ENCODE measurements at places on chromosomes 13 and 19. TPM values are rescaled to one million over a fixed set of nuclear protein-coding genes. Genes with fewer than 3 reads are reported as not detected.

The CARD8 gene
- 11.9 TPM for total RNA-seq

The SPACA4 gene
- not detected for total RNA-seq

GRCh38 chr13:75432045-75432444, 49.9 kb downstream of the TBC1D4 start:
- peak; percentile 89 for DNase-seq

DNA sequence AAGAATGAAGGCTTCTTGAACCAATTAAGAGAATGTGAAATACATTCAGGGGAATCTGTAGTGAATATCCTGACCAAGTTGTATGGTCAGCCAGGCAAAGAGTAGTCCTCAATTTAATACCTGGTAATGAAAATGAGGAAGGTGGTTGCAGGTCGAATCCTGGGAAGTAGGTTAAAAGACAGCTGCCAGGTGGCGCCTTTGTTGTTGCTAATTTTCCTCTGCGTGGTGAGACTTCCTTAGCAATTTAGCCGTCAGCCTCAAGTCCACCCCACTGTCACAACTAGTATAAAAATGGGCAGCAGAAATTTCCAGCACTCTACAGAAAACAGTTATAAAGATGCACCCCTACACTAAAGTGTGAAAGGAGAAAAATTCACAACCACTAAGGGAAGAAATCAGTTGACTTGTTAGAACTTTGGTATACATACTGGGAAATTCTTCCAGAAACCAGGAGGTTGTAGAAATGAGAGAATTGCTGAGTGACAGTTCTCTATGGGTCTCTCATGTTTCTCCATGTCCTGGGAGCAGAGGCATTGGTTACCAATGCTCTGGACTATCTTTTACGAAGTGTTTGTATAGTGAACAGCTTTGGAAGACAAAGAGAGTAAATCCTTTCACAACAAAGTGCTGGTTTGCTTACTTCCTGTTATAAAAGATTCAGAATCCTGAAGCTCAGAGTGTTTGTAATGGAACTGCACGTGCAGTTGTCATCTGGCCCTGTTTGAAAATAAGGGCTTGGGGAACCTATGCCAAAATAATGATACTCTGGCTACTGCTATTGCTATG, 235.9 kb downstream of the NHLRC3 start:
- DNase-seq, result peak; percentile 11

The RFPL4AL1 gene
- not detected for total RNA-seq

DNA sequence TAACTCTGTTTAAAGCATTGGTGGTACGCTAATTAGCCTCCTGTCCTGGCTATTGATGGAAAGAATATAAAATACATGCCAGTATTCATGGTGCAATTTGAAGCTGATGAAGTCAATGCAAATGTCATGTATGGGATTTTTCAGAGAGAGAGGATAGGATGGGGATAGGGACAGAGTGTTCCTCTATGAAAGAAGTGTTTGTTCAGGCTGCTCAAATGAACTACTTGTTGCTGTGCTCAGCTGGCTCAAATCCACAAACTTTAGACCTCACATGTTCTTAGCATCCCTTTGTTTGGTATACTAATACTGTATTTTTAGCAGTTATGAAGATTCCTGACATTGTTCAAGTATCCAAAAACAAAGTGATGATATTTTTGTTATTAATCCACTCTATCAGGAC, 116.5 kb downstream of the SLITRK1 start:
- DNase-seq, result no peak

The PRR36 gene
- total RNA-seq, result not detected

DNA sequence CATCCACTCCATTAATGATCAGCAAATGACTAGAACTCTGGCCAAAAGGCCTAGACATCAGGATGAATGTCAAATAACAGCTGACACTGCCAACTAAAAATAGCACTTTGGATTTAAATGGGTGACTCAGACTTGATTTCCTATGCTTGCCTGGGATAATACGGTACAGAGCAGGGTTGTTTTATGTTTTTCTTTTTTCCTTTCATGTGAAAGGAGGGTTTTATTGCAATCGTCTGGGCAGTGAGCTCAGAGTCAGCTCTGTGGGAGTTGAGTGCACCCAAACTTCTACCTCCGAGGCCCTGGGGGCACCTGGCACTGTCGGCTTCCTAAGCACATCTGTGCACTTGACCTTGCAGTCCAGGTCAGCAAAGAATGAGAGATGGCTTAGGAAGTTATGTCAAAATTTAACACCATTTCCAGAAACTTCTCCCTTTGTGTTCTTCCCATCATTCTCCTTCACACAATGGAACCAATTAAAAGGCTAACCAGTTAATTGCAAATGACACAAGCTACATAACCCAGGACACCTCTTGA, 134.1 kb downstream of the LACC1 start:
- DNase-seq, result peak; percentile 72

- DNase-seq, result no peak
These were observed 2.7 kb downstream of the MKNK2 start for GRCh38 chr19:2048104-2048958.

DNA sequence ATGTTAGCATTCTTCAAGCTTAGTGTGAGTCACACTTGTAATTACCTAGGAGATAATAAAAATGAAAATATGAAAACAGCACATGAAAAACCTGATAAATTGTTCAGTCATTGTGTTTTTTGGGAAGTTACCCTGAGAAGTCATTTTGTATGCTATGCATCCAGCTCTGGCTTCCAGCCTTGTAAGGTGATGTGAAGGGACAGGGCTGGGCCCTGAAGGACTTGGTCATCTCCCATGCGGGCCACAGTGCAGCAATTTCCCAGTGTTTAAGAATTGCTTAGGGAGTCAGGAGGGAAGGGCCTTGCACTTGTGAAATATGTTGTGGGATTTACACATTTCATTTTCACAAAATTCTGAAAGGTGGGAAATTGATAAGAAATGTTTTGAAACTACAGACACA, 41.3 kb downstream of the ARHGEF7 start:
- peak; percentile 59 for DNase-seq

DNA sequence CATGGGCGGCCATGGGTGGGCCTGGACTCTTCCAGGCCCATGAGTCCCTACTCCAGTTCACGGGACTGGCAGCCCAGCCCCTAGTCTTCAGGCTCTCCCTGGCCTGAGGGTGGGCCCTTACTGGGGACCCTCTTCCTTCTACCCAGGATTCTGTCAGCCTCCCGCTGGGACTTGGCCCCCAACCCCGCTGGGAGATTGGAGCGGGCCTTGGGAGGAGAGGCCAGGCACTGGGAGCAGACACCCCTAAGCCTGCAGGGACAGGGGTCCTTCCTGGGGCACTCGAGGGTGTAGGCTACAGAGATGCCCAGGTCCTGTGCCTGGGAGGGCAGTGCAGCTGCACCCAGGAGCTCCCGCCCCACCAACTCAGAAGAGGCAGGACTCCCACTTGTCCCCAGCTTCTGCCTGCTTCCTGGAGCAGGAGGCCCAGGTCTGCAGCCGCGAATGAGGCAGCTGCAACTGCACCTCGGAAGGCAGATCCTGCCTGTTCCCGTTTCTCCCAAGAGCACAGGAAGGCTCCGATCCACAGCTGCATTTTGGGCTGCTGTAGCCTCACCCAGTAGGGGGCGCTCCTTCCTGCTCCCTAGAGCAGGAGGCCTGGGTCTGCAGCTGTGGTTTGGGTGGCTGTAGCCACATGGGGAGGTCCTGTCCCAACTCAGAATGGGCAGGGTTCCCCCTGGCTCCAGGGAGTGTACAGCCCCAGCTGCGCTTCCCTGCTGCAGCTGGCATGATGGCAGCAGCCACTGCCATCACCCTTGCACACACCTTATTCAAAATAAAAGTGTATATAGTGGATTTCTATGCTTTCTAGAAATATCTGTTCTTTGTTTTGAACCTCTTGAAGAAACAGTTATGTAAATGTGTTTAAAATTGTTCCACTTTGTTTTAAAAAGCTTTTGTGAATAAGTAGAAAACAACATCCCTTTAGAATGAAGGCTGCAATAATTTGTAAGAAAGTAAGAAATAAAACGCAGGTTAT, 46.8 kb downstream of the TEX26 start:
- no peak for DNase-seq

DNA sequence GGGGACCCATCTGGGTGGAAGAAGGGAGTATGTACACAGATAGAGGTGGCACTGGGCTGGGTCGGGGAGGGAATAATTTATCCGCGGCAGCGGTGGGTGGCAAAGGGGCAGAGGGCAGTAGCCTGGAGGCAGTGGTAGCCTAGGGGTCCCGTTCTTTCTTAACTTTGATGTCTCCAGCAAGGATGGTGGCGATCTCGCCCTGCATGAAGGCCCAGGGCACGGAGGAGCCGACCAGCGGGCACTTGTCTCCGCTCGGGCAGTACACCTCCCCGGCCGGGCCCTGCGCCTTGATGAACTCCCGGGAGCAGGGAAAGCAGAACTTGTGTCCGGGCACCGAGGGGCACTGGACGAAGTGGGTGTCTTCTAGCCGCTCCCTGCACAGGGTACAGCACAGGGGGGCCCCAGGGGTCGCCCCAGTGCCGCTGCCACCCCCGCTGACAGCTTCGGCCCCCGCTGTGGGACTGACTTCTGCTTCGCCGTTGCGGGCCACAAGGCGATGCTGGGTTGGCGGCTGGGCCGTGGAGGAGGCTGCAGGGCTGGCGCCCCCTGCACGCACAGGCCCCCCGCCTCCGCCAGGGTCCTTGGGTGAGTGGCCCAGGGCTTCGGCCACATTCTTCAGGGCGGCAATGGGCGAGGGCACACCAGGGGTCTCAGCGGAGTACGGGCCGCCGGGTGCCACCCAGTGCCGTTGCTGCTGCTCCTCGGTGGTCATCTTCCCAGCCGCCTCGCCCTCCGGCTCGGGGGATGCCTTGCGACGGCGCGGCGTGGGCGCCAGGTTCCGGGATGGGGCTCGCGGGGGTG, 1.9 kb downstream of the IRF2BP1 start:
- DNase-seq, result no peak

The SHC2 gene
- total RNA-seq, result 0.43 TPM

DNA sequence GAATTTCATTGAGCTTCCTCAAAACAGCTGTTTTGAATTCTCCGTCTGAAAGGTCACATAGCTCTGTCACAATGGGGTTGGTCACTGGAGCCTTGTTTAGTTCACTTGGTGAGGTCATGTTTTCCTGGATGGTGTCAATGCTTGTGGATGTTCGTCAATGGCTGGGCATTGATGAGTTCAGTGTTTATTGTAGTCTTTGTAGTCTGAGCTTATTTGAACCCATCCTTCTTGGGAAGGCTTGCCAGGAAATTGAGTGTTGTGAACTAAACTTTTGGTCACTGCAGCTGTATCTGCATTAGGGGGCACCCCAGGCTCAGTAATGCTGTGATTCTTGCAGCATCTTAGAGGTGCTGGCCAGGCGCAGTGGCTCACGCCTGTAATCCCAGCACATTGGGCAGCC, 22.0 kb downstream of the BLOC1S3 start:
- peak; percentile 61 for DNase-seq

- peak; percentile 93 for DNase-seq
These were observed 13.2 kb downstream of the LNX2 start for GRCh38 chr13:27607125-27607524.

DNA sequence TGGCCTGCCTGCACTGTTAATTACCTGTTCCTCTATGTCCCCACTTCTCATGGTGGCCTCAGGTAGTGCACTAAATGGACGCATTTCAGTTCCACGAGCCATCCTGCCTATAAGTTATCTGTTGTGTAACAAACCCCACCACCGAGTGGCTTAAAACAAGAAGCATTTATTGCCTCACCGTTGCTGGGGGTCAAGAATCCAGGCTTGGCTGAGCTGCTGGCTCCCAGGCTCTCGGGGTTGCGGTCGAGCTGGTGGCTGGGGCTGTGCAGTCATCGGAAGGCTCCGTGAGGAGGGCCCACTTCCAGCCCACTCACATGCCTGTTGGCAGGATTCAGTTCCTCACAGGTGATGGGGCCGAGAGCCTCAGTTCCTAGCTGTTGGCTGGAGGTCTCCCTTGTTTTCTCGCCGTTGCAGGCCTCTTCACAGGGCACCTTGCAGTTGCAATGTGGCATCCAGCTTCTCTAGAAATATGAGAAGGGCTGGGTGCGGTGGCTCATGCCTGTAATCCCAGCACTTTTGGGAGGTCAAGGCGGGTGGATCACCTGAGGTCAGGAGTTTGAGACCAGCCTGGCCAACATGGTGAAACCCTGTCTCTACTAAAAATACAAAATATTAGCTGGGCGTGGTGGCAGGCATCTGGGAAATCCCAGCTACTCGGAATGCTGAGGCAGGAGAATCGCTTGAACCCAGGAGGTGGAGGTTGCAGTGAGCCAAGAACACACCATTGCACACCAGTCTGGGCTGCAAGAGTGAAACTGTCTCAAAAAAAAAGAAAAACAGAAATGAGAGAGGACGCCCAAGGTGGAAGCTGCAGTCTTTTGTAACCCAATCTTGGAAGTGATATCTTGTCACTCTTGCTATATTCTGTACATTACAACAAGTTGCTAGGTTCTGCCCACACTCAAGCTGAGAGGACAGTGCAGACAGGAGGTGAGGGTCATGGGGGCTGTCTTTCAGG, 6.5 kb upstream of the PTOV1 start:
- DNase-seq, result no peak

DNA sequence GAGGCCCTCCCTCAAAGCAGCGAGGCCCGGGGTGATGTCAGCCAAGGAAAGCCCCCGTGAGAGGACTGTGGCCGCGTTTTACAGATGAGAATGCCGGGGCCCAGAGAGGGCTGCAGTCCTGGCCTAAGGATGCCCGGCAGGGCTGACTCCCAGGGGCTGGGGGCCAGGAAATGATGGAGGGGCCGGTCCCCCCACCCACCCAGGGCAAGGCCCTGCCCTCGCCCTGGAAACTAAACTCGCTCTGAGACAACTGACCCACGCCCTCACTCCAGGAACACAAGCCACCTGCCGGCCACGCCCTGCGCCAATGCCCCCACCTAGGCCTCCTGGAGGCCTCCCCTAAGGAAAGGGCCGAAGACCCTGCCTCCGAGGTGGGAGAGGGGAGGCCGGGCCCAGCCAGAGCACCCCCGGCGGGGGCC, 7.2 kb downstream of the ZBTB7A start:
- DNase-seq, result no peak

The SYNE4 gene
- 0.32 TPM for total RNA-seq

The HIF3A gene
- total RNA-seq, result 0.64 TPM

GRCh38 chr19:15300533-15301197, 31.7 kb downstream of the BRD4 start:
- peak; percentile 97 for DNase-seq

DNA sequence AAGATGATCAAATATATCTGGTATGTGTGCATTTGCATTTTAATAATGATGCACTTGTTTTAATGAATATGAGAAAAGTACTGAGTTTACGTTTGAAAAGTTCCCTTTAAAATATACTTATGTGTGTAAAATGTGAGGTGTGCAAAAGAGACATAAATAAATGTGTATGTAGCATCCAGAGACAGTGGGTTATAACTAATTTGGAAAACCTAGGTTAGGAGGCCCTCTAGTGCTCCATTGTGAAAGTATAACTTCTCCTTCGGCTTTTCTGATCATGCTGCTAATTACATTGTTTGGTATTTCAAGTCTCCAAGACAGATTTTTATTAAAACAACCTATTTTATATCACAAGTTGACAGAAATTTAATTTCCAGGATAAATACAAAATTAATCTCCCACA, 30.1 kb downstream of the SCEL start:
- DNase-seq, result peak; percentile 30

All from fibroblast of villous mesenchyme (primary cell).